PC-9 (cell line): ENCODE measurements at places on chromosomes 13 and 19. TPM values are rescaled to one million over a fixed set of nuclear protein-coding genes. Genes with fewer than 3 reads are reported as not detected.

DNA sequence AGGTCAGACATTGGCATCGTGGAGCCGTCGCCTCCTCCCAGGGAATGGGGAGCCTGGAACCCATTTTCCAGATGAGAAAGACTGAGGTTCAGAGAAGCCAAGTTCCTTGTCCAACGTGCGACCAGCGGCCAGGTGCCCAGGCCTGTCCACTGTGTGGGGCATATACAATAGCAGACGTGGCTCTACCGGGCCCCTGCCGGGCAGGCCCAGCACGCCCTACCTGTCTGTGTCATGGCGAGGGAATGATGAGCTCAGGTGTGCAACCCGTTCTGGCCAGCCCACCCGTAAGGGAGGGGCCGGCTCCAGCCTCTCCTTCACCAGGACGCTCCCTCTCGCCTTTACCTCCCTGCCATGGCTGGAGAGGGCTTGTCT lies 837 bp downstream of the GNA15 start:
- peak; percentile 68 for DNase-seq
- peak overlapping the region; percentile 68 for H3K4me3 ChIP-seq
- H3K27me3 ChIP-seq, result no peaks in the 10 kb centered on the region
- no peaks in the 10 kb centered on the region for H3K36me3 ChIP-seq
- peaks cover 2% of the 10 kb centered on the region; the same call in 1 of the 2 replicates for H3K4me1 ChIP-seq
- H3K27ac ChIP-seq, result peak overlapping the region; percentile 56

DNA sequence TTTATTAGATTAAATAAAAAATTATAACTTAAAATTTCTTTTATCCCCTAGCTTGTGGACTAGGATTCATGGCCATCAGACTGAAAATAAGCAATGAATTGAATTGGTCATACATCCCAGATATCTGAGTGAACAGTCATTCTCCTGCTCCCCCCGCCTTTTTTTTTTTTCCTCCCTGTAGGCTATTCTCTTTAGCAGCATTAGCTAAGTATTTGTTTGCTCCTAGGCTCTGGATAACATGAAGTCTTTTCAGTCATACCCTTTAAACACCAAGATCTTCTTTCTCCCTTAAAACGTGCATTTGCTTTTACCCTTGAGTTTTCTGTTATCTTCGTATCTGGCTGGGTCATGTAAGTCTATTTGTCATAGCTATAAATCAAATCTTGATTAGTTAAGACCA lies 866.7 kb upstream of the SPRY2 start:
- H3K4me1 ChIP-seq, result no peaks in the 10 kb centered on the region
- H3K27me3 ChIP-seq, result no peaks in the 10 kb centered on the region
- no peaks in the 10 kb centered on the region for H3K36me3 ChIP-seq
- no peak overlapping the region for H3K4me3 ChIP-seq
- DNase-seq, result no peak

DNA sequence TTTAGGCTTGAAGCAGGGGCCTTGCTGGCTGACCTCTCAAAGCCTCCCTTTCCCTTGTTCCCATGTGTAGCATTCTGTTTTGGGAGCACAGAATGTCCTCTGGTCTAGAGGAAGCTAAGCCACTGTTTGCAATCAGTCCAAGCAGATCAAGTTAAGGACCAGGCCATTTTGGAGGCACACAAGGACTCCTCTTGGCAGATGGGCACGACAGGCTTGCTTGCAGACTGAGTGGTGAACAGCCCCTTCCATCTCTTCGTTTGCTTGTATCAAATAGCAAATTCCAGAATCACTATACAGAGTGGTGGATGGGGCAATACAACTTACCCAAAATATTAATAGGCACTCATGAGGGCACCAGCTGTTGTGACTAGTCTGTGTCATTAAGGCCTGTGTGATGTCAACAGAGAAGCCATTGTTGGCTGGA lies 215.5 kb upstream of the SERP2 start:
- H3K4me3 ChIP-seq, result no peak overlapping the region
- no peaks in the 10 kb centered on the region for H3K27me3 ChIP-seq
- DNase-seq, result no peak
- H3K4me1 ChIP-seq, result peaks cover 32% of the 10 kb centered on the region
- H3K36me3 ChIP-seq, result no peaks in the 10 kb centered on the region
- peak overlapping the region; percentile 87 for H3K27ac ChIP-seq

Gene IFNL1
- total RNA-seq, result not detected in 2 replicates

DNA sequence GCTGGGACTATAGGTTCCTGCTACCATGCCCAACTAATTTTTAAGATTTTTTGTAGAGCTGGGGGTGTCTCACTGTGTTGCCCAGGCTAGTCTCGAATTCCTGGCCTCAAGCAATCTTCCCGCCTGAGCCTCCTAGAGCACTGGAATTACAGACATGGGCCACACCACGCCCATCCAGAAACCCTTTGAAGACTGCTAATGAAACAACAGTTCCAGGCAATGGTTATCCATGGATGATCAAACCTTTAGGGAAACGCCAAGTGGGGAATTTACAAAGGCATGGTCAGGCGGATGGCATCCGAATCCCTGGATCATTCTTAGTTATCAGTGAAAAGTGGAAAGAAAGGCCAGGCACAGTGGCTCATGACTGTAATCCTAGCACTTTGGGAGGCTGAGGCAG lies 16.9 kb upstream of the DNMT1 start:
- no peak overlapping the region for H3K4me3 ChIP-seq
- no peaks in the 10 kb centered on the region for H3K36me3 ChIP-seq
- H3K4me1 ChIP-seq, result peaks cover 37% of the 10 kb centered on the region
- no peaks in the 10 kb centered on the region for H3K27me3 ChIP-seq
- peak; percentile 27 for DNase-seq

Gene ICAM4
- 0.52 and 0.68 TPM in 2 replicates for total RNA-seq

GRCh38 chr13:74068471-74068870 lies 65.7 kb downstream of the KLF12 start:
- no peaks in the 10 kb centered on the region for H3K27me3 ChIP-seq
- DNase-seq, result no peak
- H3K36me3 ChIP-seq, result no peaks in the 10 kb centered on the region
- H3K4me1 ChIP-seq, result no peaks in the 10 kb centered on the region
- H3K4me3 ChIP-seq, result no peak overlapping the region
- no peak overlapping the region for H3K27ac ChIP-seq

DNA sequence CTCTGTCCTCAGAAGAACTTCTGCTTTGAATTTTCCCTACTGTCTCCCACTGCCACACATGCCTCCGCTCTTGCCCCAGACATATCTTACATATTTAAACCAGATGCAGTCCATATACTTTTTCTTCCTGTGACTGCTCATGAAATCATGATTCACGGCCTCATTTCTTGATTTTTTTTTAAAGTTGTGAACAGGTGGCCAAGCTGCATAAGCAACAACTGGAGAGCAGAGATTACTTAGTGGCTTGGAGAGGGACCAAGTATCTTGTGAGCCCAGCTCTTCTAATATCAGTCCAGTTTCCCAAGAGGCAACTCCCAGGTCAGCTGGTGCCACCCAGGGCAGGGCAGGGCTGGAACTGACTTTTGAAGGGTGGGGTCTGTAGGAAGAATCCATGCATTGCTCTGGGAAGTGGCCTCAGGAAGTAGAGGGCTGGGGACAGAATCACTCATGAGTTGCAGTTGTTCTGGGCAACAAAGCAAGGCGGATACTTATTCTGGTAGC lies 152.4 kb downstream of the LMO7 start:
- DNase-seq, result peak; percentile 52
- 0 out of 2 replicates have a peak, but pooled peaks cover 4% of the 10 kb centered on the region for H3K4me1 ChIP-seq
- 0 out of 2 replicates have a peak, but pooled peaks cover 2% of the 10 kb centered on the region for H3K36me3 ChIP-seq
- peak overlapping the region; percentile 10; the same call in 1 of the 2 replicates for H3K27ac ChIP-seq
- no peak overlapping the region for H3K4me3 ChIP-seq

- no peak overlapping the region for H3K27ac ChIP-seq
- H3K36me3 ChIP-seq, result no peaks in the 10 kb centered on the region
- 0 out of 2 replicates have a peak, but pooled peaks cover 11% of the 10 kb centered on the region for H3K4me1 ChIP-seq
- no peaks in the 10 kb centered on the region for H3K27me3 ChIP-seq
Measured at GRCh38 chr19:42092350-42092749, 16.4 kb downstream of the ZNF574 start.

Gene EHD2
- total RNA-seq, result 25.6 and 36.6 TPM in 2 replicates

- no peak for DNase-seq
- no peak overlapping the region for H3K27ac ChIP-seq
- peaks cover 58% of the 10 kb centered on the region for H3K27me3 ChIP-seq
- no peaks in the 10 kb centered on the region for H3K36me3 ChIP-seq
Measured at GRCh38 chr13:51838240-51838846, 6.6 kb downstream of the TMEM272 start.
